Fibroblast of villous mesenchyme (primary cell): ENCODE measurements at places on chromosomes 12 and 14. TPM values are rescaled to one million over a fixed set of nuclear protein-coding genes. Genes with fewer than 3 reads are reported as not detected.

Gene CEP170B
- total RNA-seq: 19.4 and 22.5 TPM in 2 replicates

Gene CHGA
- not detected in 2 replicates for total RNA-seq

Gene DHRS1
- total RNA-seq: 8.7 and 13.8 TPM in 2 replicates

Gene A2M
- total RNA-seq: 14.7 and 20.9 TPM in 2 replicates

Gene KRT74
- total RNA-seq: not detected in 2 replicates

DNA sequence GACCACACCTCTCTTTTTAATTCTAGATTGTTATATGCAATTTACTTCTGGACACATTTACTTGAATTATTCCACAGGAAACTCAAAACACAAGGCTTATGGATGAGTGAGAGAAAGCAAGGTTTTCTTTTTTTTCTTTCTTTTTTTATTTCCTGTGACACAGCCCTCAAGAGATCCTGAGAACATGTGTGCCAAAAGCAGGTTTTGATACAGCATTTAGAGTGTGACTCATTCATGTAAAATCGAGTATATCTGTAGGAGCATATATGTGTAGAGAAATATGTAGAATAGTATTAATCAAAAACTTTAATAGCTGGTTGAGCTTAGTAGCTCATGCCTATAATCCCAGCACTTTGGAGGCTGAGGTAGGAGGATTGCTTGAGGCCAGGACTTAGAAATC lies 4.4 kb upstream of the MAX start:
- DNase-seq: no peak

GRCh38 chr12:50841716-50842531 lies 802 bp upstream of the TMPRSS12 start:
- DNase-seq: no peak

DNA sequence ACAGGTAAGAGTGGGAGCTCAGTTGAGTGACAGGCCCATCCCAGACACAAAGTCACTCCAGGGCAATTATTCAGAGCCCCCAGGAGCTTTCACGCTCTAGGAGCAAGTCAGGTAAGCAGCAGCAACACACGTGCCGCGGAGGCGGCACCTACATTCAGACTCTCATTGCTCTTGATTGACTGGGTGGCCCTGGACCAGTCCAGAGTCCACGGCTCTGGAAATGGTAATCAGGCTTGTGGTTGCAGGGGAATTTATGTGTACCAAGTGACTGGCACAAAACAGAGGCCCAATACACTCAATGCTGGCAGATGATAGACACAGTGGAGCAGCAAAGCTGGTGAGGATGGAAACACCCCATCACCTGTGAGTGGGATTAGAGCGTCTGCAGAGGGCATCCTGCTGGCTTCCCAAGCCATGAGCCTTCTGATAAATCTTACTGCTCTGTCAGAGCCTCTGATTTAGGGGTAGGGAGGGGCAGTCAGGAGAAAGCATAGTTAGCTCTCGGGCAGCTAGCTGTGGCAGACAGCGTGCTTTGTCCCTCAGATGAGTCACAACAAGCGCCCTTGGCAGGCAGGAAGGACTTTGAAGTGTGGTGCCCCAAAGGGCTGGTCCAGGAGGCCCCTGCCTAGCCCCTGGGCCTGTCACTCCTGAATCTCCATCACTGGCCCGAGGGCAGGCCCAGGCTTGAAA lies 344.7 kb downstream of the CACNA1C start:
- DNase-seq: no peak

DNA sequence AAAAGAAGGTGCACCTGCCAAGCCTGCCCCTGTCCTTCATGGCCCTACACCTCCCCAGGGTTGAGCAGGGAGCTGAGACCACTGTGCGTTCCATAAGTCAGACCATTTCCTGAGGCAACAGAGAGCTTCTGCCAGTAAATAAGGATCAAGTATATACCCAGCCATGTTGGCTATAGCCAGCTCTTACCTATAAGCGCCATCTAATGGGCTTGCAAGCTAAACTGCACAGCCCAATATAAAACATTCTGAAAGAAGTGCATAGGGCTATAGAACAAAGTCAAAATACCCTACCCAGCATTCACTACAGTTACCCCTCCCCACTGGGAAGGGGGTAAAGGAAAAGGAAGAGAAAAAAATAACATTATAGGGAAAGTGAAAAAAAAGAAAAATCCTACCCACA lies 59.3 kb upstream of the SCAF11 start:
- DNase-seq: peak; percentile 5

DNA sequence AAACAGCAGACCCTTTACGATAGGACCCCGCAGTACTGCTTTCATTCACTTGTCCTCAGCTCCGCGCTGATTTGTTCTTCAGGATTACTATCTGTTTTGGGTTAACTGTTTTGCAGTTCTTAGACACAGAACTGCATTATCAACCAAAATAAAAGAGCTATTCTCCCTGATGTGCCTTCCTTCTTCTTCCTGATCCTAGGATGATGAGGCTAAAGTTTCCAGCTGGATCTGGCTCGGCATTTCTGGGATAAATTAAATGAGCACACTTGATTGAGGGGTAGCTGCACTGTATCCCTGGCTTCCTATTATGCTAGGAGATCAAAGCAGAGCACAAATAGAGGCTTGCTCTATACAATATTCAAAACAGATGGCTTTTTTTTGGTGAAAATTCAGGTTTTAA lies 165.7 kb downstream of the FBXL14 start:
- DNase-seq: no peak

DNA sequence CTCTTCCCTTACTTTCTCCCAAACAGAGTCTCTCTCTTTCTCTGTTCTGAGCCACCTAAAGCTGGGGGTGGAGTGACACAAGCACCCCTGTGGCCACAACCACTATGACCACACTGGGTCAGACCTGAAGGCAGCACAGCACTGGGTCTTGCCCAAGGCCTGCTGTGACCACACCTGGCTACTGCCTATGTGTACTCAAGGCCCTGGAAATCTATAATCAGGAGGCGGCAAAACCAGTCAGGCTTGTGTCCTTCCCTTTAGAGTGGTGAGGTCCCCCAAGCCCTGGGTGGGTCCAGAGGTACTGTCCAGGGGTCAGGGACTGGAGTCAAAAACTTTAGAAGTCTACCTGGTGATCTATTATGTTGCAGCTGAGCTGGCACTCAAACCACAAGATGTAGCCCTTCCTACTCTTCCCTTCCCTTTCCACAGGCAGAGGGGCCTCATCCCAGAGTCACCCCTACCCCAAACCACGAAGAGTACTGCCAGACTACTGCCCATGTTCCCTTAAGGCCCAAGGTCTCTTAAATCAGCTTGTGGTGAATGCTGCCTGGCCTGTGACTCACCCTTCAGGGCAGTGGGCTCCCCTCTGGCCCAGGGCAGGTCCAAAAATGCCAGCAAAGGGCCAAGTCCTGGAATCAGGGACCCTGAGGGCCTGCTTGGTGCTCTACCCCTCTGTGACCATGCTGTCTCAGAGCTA lies 179.8 kb upstream of the DYRK2 start:
- DNase-seq: no peak

DNA sequence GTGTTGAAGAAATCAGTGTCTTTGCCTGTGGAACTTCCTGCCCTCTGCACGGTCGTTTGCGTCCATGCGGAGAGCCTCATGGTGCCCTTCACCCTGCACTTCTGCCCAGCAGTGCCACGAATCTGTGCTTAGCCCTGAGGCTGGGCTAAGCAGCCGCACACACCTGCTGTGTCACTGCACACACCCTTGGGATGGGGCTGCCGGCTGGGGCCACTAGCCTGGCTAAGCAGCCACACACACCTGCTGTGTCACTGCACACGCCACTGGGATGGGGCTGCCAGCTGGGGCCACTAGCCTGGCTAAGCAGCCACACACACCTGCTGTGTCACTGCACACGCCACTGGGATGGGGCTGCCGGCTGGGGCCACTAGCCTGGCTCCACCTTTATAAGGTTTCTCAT lies 188.5 kb downstream of the KIF26A start:
- DNase-seq: no peak

GRCh38 chr14:93011650-93012325 lies 88.8 kb downstream of the CHGA start:
- no peak for DNase-seq

GRCh38 chr12:40473962-40474361 lies 218.3 kb upstream of the CNTN1 start:
- DNase-seq: no peak
